ENCODE measurements at places on chromosomes 5 and 9. TPM values are rescaled to one million over a fixed set of nuclear protein-coding genes. Genes with fewer than 3 reads are reported as not detected.
A peak's percentile ranks its signal among the peaks of the same experiment; 100 is the strongest.

- DNase-seq, result peak; percentile 98
- H3K36me3 ChIP-seq, result no peaks in the 10 kb centered on the region
- peak overlapping the region; percentile 73 for H3K27ac ChIP-seq
- H3K4me1 ChIP-seq, result peaks cover 14% of the 10 kb centered on the region
- H3K27me3 ChIP-seq, result no peaks in the 10 kb centered on the region
These were observed 66.9 kb upstream of the DNAH5 start for GRCh38 chr5:14011089-14012020.

DNA sequence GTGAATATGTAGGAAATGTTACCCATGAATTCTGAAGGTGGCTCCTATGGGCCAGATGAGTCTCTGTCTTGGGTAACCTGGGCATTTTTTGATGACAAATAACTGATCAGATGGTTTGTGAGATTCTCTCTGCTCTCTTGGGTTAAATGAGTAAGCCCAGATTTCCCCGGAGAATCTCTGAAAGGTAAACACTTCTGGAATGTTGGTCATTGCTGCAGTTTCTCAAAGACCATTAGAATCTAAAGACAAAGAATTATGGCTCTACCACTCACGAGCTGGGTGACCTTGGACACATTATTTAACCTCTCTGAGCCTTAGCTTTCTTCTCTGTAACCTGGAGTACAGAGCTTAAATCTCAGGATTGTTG is 191.2 kb downstream of the DAB2IP start:
- no peak overlapping the region for H3K4me3 ChIP-seq
- DNase-seq, result peak; percentile 76
- H3K27ac ChIP-seq, result no peak overlapping the region
- peaks cover 10% of the 10 kb centered on the region for H3K4me1 ChIP-seq

Gene ECSCR
- total RNA-seq, result not detected

GRCh38 chr5:41094871-41095270 is 23.7 kb upstream of the MROH2B start:
- no peak overlapping the region for H3K27ac ChIP-seq
- no peak for DNase-seq
- no peaks in the 10 kb centered on the region for H3K27me3 ChIP-seq
- H3K4me1 ChIP-seq, result no peaks in the 10 kb centered on the region

DNA sequence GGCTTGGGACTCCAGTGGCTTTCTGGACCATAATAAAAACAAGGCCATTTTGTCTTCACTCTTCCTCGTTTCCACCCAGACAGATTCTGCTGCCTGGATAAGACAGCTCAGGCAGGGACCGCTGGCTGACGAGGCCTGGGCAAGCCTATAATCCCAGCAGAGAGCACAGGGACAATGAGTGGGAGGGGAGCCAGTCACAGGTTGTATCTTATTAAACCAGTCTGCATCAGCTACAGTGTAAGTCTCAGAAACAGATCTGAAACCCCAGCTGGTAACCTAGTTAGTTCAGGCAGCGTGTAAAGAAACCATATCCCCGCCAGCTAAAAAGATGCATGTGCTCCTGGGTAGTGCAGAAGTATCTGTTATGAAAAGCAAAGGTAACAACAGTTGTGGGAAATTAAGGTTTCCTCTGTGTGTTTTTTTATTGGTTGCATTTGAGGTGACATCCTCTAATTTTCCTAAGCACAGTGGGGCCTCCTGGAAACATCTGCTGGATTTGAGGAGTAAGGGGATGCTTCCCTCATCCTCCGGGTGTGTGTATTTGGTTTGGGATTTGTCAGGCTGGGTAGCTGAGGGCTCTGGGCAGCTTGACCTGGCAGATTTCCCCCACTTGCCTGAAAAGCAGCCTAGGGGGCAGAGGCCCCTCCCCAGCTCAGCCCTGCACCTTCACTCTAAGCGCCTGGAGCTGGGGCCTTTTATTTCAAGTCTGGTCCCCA is 15.2 kb upstream of the TAL2 start:
- no peaks in the 10 kb centered on the region for H3K4me1 ChIP-seq
- H3K4me3 ChIP-seq, result no peak overlapping the region
- H3K36me3 ChIP-seq, result no peaks in the 10 kb centered on the region
- no peak overlapping the region for H3K27ac ChIP-seq
- no peak for DNase-seq

Gene LIFR
- 6.9 TPM for total RNA-seq

GRCh38 chr9:24293386-24293785 is 252.3 kb downstream of the IZUMO3 start:
- no peak for DNase-seq
- no peaks in the 10 kb centered on the region for H3K36me3 ChIP-seq
- no peaks in the 10 kb centered on the region for H3K27me3 ChIP-seq
- H3K4me3 ChIP-seq, result no peak overlapping the region
- H3K4me1 ChIP-seq, result no peaks in the 10 kb centered on the region
- H3K27ac ChIP-seq, result no peak overlapping the region

- no peak for DNase-seq
- H3K4me1 ChIP-seq, result no peaks in the 10 kb centered on the region
- H3K36me3 ChIP-seq, result no peaks in the 10 kb centered on the region
- H3K27me3 ChIP-seq, result no peaks in the 10 kb centered on the region
- no peak overlapping the region for H3K4me3 ChIP-seq
These were observed 228.1 kb upstream of the NR4A3 start for GRCh38 chr9:99593610-99594009.

GRCh38 chr5:85132269-85132668 is 747.6 kb upstream of the EDIL3 start:
- DNase-seq, result no peak
- H3K4me1 ChIP-seq, result no peaks in the 10 kb centered on the region
- H3K4me3 ChIP-seq, result no peak overlapping the region
- H3K27ac ChIP-seq, result no peak overlapping the region
- H3K27me3 ChIP-seq, result no peaks in the 10 kb centered on the region
- H3K36me3 ChIP-seq, result no peaks in the 10 kb centered on the region

- no peak overlapping the region for H3K4me3 ChIP-seq
- no peaks in the 10 kb centered on the region for H3K36me3 ChIP-seq
- no peaks in the 10 kb centered on the region for H3K4me1 ChIP-seq
- H3K27me3 ChIP-seq, result no peaks in the 10 kb centered on the region
- DNase-seq, result peak; percentile 43
These were observed 47.1 kb downstream of the SEMA5A start for GRCh38 chr5:9498541-9499497.

GRCh38 chr9:99016681-99017387 is 73.1 kb downstream of the COL15A1 start:
- peaks cover 19% of the 10 kb centered on the region for H3K4me1 ChIP-seq
- H3K36me3 ChIP-seq, result no peaks in the 10 kb centered on the region
- no peak for DNase-seq
- H3K27ac ChIP-seq, result no peak overlapping the region
- no peak overlapping the region for H3K4me3 ChIP-seq

DNA sequence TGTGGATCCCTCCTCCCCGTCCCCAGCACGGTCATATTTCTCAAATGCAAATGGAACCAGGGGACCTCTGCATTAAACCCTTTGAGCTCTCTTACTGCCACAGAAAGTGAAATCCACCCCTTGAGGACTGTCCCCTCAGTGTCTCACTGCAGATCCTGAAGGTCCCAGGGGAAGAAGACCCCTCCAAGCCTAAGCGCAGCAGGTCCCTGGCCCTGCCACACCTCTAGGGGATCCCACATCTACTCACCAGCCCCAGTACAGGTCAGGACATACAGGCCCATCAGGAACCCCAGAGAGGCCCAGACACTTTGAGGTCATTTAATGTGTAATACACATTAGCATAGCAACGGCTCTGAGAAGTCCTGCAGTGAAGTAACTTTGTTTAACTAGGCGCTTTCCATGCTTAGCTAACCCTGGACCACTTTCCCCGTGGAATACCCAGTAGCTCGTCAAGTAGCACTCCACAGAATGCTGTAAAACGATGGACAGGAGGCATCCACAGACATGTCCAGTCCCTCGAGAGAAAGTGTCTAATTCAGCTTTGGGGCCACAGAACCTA is 54.7 kb upstream of the ALDH1B1 start:
- H3K27ac ChIP-seq, result no peak overlapping the region
- H3K36me3 ChIP-seq, result no peaks in the 10 kb centered on the region
- DNase-seq, result no peak
- no peak overlapping the region for H3K4me3 ChIP-seq
- peaks cover 7% of the 10 kb centered on the region for H3K4me1 ChIP-seq
- peaks cover 35% of the 10 kb centered on the region for H3K27me3 ChIP-seq

Gene MLANA
- total RNA-seq, result not detected

Gene C1QTNF2
- total RNA-seq, result not detected

DNA sequence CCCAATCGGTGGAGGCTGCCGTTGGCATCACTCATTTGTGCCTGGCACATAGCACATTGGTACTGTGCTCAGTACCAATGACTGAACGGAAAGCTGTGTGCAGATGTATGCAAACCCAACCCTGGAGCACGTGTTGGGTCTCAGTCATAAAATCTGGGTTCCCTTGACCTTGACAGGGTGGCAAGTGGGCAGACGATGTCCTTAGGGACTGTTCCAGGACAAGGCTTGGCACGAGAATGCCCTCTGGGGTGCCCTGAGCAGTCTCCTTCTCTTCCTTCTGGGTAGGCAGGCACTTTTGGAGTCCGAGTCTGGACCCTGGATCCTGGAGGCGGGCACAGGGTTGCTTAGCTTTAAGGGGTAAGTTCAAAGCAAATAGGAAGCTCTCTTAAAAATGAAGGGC is 75.8 kb downstream of the MACROH2A1 start:
- no peak for DNase-seq
- H3K36me3 ChIP-seq, result no peaks in the 10 kb centered on the region
- no peaks in the 10 kb centered on the region for H3K27me3 ChIP-seq
- no peak overlapping the region for H3K4me3 ChIP-seq

- H3K4me3 ChIP-seq, result no peak overlapping the region
- no peaks in the 10 kb centered on the region for H3K4me1 ChIP-seq
- H3K27me3 ChIP-seq, result no peaks in the 10 kb centered on the region
These were observed 1080.7 kb upstream of the NUDT12 start for GRCh38 chr5:104643320-104643719.

DNA sequence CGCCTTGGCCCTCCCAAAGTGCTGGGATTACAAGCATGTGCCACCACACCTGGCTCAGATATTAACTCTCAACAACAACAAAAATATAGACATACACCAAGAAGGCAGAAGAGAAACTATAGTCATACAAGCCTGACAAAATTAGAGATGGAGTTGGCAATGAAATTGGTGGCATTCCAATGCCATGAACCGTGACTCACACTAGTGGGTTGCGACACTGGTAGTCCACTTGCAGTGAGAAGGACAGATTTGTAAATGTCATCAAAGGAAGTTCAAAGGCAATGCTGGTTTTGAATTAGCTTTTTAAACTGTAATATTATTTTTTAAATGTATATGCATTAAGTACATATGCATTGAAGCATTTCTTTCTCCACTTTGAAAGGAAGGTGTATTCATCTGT is 8.5 kb upstream of the DNAJC25 start:
- H3K27ac ChIP-seq, result peak overlapping the region; percentile 32
- H3K4me1 ChIP-seq, result peaks cover 12% of the 10 kb centered on the region
- no peaks in the 10 kb centered on the region for H3K36me3 ChIP-seq
- H3K4me3 ChIP-seq, result no peak overlapping the region

Gene NR4A3
- 1.4 TPM for total RNA-seq

- H3K27me3 ChIP-seq, result no peaks in the 10 kb centered on the region
- DNase-seq, result peak; percentile 86
- H3K36me3 ChIP-seq, result no peaks in the 10 kb centered on the region
These were observed 27.5 kb downstream of the SH3TC2 start for GRCh38 chr5:149035372-149035790.

- no peaks in the 10 kb centered on the region for H3K27me3 ChIP-seq
- H3K36me3 ChIP-seq, result no peaks in the 10 kb centered on the region
- no peak overlapping the region for H3K4me3 ChIP-seq
- H3K27ac ChIP-seq, result no peak overlapping the region
- H3K4me1 ChIP-seq, result no peaks in the 10 kb centered on the region
These were observed 16.1 kb upstream of the FAM174A start for GRCh38 chr5:100519075-100519474.

DNA sequence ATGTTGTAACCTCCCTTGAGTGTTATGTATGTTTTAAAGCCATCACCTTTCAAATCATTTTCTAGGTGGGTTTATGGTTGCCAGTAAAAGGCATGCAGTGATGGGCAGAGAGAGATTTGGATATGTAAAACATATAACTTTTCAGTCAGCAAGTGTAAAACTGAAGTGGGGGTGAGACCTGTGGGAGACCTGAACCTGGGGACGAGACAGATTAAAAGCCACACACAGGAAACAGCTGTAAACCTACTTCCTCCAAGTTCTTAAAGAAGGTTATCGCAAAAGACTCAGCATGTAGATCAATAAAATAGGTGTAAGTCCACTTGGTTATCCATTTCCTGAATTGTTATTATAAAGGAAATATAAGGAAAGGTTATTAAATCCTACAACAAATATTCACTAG is 76.6 kb downstream of the YIPF5 start:
- H3K4me3 ChIP-seq, result no peak overlapping the region
- H3K36me3 ChIP-seq, result no peaks in the 10 kb centered on the region
- no peak for DNase-seq
- H3K27ac ChIP-seq, result no peak overlapping the region
- peaks cover 10% of the 10 kb centered on the region for H3K4me1 ChIP-seq

DNA sequence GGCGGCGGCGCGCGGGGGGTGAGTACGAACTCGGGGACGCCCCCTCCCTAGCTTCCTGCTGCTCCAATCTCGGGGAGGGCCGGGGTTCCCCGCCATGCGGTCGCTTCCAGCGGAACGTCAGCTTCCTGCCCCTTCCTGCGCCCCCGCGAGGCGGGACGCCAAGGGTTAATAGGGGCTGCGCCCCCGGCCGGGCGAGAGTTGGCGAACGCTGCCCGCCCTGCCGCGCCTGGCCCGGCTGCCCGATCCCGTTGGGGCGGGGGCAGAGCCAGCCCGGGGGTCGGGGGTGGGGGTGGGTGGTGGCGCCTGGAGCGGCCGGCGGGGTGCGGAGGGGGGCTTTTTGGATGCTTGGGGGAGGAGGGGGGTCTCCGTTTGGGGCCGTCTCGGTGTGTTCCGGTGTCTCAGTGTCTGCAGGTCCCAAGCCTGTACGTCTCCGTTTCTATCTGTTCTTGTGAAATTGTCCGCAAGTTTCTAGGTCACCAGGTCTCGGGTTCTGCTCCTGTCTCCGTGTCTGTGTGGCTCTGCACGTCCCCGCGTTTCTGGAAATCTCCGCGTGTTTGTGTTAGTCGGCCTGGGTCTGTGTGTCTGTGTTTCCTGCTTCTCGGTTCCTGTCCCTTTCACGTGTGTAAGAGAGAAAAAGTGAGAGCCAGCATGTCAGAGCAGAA is 789 bp downstream of the COL27A1 start:
- peaks cover 16% of the 10 kb centered on the region for H3K27me3 ChIP-seq
- no peaks in the 10 kb centered on the region for H3K36me3 ChIP-seq
- peak overlapping the region; percentile 23 for H3K27ac ChIP-seq
- H3K4me3 ChIP-seq, result peak overlapping the region; percentile 83
- H3K4me1 ChIP-seq, result peaks cover 6% of the 10 kb centered on the region
- peak; percentile 73 for DNase-seq

DNA sequence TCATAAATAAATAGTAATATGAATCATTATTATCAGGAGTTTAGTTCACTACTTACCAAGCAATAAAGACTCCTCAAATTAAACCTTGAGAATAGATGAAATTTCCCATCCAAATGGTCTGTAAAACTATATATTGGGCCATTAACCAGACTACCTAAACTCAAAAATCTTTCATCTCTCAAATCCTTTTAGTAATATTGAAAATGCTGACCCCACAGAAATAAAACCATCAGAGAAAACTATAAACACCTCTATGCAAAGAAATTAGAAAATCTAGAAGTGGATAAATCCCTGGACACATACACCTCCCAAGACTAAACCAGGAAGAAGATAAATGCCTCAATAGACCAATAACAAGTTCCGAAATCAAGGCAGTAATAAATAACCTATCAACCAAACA is 723.2 kb downstream of the TLE4 start:
- no peak overlapping the region for H3K4me3 ChIP-seq
- no peaks in the 10 kb centered on the region for H3K4me1 ChIP-seq
- no peaks in the 10 kb centered on the region for H3K36me3 ChIP-seq
- H3K27ac ChIP-seq, result no peak overlapping the region
- DNase-seq, result no peak

Measured in GM23248 (cell line).